ENCODE measurements at places on chromosomes 5 and 9.

DNA sequence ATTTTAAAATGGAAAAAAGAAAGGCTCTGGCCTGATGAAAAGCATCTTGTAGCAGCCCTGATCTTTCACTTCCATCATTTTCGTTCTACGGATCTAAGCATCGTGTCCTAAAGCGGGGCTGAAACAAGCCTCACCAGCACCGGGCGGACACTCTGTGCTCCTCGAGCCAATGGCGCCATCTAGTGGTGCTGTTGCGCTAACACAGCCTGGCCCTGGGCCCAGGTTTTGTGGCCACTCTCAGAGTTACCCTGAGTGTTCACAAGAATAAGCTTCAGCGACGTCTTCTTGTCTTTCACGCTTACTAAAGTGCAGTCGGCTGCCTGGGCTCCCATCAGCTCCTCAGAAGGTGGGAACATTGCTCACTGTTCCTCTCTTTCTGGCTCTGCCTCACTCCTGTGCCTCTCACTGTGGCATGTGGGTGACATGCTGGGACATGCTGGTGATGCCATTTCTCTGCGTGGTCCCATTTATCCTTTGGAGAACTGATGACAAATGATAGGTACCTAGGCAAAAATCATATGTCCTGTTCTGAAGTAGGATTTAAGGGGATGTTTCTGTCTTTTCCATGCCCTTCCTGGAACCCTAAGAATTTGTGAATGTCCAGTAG lies 32.7 kb downstream of the DMRT3 start:
- DNase-seq, result peak; percentile 85

- no peak for DNase-seq
Measured at GRCh38 chr9:106119176-106119575, 424.8 kb downstream of the TMEM38B start.

- DNase-seq, result no peak
Measured at GRCh38 chr5:67081261-67081660, 115.3 kb downstream of the CD180 start.

DNA sequence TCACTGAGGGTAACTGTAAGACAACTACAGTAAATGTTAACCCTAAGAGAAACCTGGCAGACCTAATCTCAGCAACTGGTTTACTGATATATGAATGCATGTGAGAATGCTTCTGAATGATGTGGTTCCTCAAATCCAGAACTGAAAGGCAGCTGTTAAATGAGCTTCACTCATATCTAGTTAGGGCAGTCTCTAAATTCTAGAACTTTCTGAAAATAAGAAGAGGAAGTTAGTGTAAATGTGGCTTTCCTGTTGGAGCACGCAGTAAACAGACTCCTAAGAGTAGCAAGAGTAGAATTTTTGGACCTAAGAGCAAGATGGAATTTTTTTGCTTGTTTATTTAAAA lies 117.9 kb upstream of the KCNN2 start:
- no peak for DNase-seq

GRCh38 chr9:124309667-124310084 lies 51.9 kb downstream of the NEK6 start:
- DNase-seq, result no peak

DNA sequence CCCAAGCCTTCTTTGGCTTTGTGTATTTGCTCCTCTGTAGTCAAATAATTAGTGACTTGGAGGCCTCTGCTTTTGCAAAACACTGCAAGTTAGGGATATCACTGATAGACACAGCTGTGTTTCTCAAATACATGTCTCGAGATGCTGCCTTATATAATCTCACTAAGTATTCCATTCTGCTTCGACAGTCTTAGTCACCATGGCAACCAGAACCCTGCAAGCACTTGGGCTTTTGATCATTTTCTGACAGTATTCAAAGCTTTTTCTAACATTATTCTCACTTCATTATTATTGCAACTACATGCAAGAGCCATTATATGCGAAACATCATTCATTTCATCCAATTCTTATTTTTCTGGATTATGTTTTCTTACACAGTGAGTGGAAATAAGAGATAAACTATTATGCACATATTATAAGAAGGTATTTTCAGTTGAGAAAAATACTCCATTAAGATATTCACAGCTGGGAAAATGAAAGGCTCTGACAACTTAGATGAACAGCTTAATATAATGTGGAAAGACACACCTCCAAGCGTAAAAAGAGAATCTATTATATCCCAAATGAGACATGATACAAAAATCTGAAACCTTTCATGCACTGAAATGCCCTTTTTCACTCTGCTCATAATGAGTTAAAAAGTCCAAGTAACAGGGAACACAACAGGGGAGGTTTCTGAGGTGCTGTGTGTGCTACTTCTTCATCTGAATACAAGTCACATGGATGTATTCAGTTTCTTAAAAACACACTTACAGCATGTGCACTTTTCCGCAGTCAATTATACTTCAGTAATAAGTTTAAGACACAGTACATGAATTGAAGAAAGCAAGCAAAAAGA lies 93.9 kb downstream of the SCAI start:
- DNase-seq, result peak; percentile 59

- DNase-seq, result no peak
Measured at GRCh38 chr9:71644819-71645362, 123.4 kb downstream of the CEMIP2 start.
